Stimulated activated CD4-positive, alpha-beta T cell treated with anti-CD3 and anti-CD28 coated beads, Interleukin-1b, Interleukin-23, amount 100 ng/mL, for 48 hours (primary cell): ENCODE measurements at places on chromosomes 7 and 10.

DNA sequence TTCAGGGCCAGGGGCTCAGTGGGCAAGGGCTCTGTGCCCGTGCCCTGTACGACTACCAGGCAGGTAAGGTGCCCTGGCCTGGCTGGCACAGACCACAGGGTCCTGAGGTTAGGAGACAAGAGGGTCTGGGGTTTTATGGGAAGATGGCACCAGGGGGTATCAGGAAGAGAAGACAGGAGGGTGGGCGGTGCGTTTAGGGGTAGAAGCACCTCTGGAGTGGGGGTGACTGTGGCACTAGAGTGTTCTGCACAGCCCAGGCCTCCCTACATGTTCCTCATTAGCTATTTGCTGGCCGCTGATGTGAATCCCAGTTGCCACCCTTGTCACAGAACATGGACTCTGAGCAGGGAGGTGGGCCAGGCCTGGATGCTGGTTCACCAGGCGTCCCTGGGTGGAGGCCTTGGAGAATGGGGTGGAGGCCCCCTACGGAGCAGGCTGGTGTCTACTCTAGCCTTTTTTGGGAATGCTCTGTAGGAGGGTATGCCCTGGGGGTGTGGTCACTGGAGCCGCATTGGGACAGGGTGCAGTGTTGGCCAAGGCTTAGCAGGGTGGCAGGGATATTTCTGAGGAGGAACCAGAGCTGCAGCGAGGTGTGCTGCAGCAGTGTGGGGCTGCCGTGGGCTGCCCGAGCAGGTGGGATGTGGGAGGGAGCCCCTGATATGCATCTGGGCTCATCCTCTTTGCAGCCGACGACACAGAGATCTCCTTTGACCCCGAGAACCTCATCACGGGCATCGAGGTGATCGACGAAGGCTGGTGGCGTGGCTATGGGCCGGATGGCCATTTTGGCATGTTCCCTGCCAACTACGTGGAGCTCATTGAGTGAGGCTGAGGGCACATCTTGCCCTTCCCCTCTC lies 5.0 kb downstream of the PGAM2 start:
- no peak for DNase-seq

GRCh38 chr10:123356799-123357198 lies 202.6 kb downstream of the BUB3 start:
- DNase-seq: no peak

DNA sequence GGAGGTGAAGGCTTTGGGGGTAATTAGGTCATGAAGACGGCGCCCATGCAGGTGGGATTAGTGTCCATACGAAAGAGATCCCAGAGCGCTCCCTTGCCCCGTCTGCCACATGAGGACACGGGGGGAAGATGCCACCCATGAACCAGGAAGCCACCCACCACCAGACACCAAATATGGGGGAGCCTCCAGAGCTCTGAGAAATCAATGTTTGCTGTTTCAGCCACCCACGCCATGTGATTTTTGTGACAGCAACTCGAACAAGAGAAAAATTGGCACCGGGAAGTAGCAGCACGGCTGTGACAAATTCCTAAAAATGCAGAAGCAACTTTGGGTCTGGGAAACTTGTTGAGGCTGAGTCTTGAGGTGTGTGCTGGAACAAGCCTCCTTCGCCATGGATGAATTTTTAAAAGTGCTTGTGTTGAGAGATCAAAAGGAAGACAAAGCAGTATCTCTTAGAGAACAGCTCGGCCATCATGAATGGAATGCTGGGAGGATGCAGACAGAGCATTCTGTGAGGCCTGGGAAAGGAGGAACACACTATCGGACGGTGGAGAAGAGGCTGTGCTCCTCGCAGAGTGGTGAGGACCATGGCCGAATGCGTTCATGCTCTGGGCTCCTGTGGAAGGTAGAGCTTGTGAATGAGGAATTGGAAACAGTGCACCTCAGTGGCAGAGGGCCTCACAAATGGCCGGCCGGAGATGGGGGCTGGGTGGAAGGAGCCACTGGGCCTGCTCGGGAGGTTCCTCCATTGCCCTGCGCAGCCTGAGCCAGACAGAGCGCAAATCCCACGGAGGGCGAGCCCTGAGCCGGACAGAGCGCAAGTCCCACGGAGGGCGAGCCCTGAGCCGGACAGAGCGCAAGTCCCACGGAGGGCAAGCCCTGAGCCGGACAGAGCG lies 277.5 kb downstream of the PTPRN2 start:
- DNase-seq: no peak

DNA sequence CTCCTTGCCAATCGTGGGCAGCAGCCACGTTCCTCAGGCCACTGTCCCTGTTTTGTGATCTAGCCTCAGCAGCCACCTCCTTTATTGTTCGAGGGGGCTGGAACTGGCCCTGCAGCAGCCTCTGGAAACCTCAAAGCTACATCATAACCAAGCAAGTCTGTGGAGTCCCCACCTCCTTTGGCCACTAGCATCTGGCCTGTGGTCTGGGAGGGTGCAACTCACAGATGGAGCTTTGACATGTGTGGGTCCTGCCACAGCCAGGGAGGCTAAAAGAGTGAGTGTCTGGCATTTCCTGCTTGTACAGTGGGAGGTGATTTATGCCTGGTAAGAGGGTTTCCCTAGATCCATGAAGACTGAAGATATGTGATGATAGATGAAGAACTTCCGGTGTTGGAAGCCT lies 32.3 kb upstream of the NUB1 start:
- no peak for DNase-seq

GRCh38 chr7:28269700-28270361 lies 89.2 kb upstream of the JAZF1 start:
- no peak for DNase-seq

GRCh38 chr10:78630944-78631838 lies 437.6 kb upstream of the ZMIZ1 start:
- DNase-seq: peak; percentile 39

DNA sequence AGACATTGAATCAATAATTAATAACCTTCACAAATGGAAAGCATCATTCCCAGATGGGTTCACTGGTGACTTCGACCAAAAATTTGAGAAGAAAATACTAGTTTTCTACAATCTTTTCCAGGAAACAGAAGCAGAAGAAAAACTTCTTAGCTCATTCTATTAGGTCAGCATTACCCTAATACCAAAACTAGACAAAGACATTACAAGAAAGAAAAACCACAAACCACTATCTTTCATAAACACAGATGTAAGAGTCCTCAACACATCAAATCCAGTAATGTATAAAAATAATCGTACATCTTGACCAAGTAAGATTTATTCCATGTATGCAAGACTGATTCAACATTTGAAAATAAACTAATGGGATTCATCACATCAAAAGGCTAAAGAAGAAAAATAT lies 64.0 kb upstream of the CDK1 start:
- DNase-seq: no peak

GRCh38 chr10:61895898-61896600 lies 5.5 kb upstream of the ARID5B start:
- DNase-seq: no peak

GRCh38 chr7:99331002-99331401 lies 5.3 kb downstream of the ARPC1A start:
- peak; percentile 45 for DNase-seq

DNA sequence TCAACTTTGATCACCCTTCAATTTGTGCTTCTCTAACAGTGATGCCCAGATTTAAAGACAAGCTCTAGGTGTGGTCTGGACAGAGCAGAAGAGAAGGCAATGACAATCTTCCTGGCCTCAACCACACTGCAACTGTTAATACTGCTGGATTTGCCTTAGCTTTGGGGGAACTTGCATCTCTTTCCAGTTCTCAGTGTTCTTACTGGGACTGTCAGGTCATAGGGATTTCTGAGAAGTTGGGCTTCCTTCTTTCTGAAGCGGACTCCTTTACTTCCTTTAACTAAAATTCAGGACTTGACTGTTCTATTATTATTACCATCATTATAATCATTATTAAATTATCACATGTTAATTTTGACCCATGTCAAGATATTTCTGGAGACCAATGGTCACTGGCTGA lies 80.8 kb downstream of the OSBPL3 start:
- DNase-seq: no peak

DNA sequence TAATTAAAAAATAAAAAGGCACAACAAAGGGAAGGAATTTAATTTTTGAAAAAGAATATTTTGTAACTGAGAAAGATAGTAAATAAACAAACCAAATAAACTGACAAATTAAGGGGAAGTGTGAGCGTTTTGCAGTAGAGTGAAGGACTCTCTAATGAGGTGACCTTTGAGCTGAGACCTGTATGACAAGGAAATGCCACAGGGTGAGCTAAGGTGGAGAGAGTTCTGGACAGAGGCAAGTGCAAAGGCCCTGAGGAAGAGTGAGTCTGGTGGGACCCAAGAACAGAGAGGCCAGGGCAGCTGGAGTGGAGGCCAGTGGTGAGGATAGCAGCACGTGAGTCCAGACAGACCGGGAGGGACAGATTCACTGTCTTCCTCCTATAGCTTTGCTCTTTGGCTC lies 179.4 kb downstream of the CACNB2 start:
- DNase-seq: no peak

- DNase-seq: no peak
These were observed 54.7 kb downstream of the ANK3 start for GRCh38 chr10:60334991-60335390.

DNA sequence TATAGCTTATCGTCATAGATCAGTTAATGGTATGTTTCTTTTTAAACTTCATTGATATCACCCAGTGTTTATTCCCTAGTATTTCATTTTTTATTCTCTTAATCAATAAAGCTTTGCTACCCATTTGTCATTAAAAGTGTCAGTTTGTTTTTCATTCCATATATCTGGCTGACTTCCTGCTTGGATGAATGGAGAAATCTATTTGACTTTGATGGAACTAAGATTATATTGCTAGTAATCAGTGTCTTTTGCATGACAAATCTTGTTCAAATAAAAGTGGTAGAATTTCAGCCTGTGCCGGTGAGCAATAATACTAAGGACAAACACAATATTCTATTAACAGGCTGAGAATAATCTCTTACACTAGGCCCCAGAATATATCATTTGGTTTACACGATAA lies 203.3 kb downstream of the SEC23IP start:
- no peak for DNase-seq

GRCh38 chr10:125132344-125132743 lies 28.0 kb downstream of the CTBP2 start:
- no peak for DNase-seq

GRCh38 chr7:80924090-80924489 lies 5.2 kb upstream of the SEMA3C start:
- no peak for DNase-seq

DNA sequence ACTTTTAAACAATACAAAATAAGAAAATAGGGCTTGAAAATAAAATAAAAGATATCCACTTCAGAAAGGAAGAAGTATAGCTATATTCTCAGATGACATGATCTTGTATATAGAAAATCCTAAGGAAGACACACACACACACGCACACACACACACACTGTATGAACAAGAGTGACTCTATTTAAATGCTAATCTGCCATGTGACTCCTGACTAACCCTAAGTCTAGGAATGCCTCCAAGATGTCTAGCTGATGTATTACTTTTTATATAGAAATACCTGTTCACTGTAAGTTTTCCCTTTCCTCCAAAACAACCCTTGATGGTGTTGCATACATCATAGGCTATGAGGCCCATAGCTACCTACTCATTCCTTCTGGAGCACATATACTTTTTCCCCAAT lies 173.1 kb upstream of the LRRTM3 start:
- no peak for DNase-seq

- no peak for DNase-seq
These were observed 10.1 kb upstream of the NKX2-3 start for GRCh38 chr10:99522470-99523250.

DNA sequence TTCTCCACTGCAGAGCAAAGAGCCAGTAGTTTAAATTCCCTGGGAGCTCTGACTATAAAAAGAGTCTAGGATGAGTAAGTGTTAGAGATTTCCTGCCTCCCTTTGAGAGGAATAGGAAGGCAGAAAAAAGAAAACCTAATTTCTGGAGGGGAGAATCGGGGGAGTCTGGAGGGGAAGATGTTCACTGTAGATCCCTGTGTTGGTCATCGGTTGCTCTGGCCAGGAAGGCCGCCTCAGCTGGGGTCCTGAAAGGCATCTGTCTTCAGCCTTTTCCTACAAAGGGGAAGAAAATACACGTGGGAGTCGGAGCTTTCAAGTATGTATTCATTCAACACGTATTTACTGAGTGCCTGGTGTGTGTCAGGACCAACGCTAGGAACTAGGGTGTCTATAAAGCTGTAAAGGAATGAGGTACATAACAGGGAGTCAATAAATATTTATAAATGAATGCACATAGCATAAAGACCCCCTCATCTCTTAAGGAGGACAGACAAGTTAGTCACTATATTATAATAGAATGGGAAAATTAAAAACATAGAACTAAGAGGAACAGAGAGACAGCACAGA lies 101.1 kb downstream of the ICA1 start:
- no peak for DNase-seq

DNA sequence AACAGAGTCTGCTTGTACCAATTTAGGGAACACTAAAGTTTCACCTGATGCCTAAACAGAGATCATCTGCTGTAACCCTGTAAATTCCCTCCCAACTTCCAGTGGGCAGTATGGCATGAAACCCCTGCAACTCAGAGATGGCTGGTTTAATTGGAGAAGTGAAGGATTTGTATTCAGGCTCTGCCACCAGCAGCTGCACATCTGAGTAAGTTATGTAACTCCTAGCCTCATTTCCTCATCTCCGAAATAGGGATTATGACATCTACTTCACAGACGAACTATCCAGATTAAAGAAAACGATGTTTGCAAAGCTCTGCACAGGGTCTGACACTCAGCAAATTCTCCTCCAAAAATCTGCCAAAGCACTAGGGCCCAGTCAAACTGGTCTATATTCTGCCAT lies 493.0 kb downstream of the KCNMA1 start:
- DNase-seq: no peak

DNA sequence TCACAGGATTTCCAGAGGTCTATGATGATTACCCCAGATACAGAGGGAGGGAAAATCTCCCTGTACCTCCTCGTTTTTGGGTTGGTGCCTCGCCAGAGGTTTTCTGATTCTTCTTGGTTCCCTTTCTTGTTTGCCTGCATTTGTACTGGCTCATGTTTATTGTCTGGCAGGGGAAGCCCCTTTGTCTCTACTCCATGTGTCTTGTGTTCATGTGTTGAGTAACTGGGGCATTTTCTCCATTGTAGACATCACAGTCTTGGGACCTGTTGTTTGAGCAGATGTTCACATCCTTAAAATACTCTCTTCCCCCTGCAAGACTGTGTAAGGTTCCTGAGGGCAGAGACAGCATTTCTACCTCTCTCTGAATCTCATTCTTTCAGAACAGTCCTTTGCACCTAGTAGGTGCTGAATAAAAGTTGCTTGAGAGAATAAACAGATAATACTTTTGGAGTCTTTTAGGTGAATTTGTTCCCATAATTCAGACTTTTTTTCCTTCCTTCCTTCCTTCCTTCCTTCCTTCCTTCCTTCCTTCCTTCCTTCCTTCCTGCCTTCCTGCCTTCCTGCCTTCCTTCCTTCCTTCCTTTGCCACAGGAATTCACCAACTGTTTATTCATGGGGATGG lies 25.1 kb downstream of the CDK14 start:
- no peak for DNase-seq

DNA sequence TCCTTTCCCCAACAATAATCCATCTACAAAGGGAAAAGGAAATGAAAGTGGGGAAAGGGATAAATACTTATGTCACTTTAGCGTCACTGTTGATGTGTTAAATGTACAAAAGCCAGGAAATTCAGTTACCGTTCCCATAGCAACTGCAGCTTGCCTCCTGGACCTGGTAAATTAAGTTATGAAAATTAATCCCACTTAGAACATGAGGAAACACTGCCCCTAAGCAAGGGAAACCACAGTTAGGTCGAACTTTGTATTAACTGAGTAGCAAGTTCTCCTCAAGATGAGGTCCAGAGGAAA lies 338.2 kb upstream of the AOAH start:
- DNase-seq: no peak

GRCh38 chr10:62858364-62858763 lies 42.2 kb upstream of the EGR2 start:
- DNase-seq: no peak
